Fibroblast of mammary gland (primary cell): ENCODE measurements at places on chromosomes 13 and 19.
A peak's percentile ranks its signal among the peaks of the same experiment; 100 is the strongest.

GRCh38 chr13:80309926-80310325, 31.0 kb downstream of the SPRY2 start:
- DNase-seq, result no peak

DNA sequence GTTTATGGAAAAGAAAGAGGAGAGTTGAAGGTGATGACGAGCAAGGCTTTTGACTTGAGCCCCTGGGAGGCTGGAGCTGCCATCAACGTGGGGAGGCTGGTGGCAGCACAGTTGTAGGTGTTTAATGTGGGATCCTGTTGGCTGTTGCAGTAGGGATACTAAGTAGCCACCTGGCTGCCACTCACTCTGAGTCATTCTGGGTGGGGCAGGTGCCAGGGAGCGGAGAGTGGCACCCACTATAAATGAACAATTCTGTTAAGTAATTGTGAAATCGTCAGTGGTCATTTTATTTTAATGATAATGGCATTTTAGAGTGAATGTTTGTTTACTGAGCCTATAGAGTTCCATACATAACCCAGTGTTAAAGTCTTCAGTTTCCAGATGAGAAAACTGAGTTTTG, 9.8 kb downstream of the ZNF317 start:
- no peak for DNase-seq

DNA sequence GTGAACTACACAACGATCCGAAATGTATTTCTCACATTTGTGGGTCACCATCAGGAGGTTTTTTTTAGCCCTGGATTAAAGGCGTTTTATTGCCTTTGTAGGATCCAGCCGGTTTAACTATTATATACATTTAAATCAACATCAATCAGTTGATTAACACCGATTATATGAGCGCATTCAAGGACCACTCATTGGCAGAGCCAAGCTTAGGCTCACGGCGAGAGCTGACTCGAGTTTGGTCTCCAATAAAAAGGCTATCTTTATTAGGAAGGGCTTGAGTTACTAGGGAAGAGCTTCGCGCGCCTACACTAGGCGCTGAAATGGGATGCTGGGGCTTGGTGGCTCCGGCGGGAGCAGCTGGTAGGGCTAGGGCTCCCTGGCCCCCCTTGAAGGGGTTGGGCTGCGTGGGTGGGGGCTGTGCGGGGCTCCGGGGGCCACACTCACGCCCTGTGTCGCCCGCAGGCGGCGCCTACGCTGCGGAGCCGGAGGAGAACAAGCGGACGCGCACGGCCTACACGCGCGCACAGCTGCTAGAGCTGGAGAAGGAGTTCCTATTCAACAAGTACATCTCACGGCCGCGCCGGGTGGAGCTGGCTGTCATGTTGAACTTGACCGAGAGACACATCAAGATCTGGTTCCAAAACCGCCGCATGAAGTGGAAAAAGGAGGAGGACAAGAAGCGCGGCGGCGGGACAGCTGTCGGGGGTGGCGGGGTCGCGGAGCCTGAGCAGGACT, 4.2 kb downstream of the PDX1 start:
- peak; percentile 8 for DNase-seq

DNA sequence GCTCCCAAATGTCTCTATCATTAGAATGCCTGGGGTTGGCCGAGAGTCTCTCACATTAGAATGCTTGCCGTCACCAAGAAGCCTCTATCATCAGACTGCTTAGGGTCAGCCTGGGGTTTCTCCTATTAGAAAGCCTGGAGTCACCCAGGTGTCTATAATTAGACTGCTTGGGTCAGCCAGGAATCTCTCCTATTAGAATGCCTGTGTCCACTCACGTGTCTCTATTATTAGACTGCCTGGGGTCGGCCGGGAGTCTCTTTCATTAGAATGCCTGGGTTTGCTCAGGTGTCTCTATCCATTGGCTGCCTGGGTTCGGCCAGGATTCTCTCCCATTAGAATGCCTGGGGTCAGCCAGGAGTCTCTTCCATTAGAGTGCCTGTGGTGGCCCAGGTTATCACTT, 1453.1 kb downstream of the UQCRFS1 start:
- no peak for DNase-seq

GRCh38 chr13:42064966-42065365, 16.5 kb downstream of the DGKH start:
- DNase-seq, result no peak

- peak; percentile 61 for DNase-seq
Measured at GRCh38 chr19:35013041-35013819, 13.1 kb downstream of the GRAMD1A start.

GRCh38 chr19:42846597-42846996, 32.9 kb downstream of the PSG1 start:
- DNase-seq, result peak; percentile 12
